Type B pancreatic cell (in vitro differentiated cells): ENCODE measurements at places on chromosomes 2 and 18. TPM values are rescaled to one million over a fixed set of nuclear protein-coding genes. Genes with fewer than 3 reads are reported as not detected.

The FBXO41 gene
- 5.2 and 5.5 TPM in 2 replicates for total RNA-seq

The CYP27C1 gene
- 0.62 and 5.1 TPM in 2 replicates for total RNA-seq

DNA sequence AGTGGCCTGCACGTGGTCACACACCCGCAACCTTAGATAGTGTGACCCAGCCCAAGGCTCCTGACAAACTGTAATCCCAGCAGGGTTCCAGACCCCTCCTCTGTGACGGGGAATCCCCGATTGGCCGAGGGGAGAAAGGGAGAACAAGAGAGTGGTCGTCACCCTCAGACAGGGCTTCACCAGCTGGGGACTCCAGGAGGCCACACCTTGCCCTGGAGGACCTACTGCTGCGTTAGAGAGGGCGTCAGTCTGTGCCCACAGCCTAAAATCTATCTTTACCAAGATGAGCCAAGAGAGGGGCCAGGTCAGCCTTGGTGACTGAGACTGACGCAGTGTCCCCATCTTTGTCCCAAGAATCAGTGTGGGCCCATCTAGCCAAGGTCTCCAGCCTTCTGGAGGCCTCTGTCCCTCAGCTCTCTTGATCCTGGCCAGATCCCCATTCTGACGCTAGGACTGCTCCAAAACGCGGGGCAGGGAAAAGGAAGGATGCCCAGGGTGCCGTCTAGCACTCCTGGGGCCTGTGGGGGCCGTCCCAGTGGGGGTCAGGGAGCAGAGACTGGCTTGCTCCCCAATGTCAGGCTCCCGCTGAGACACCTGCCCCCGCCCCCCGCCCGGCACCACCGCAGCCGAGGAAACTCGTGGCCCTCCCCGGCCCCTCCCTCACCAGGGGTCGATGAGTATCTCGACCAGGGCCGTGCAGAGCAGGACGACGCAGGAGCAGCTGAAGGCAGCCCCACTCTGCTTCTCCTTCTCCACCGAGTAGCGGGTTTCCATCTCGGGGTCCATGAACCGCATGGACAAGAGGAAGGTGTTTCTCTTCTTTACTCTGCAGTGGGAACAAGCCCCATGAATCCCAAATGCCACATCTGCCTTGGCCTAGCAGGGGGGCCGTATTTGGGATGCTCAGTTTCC is 40.9 kb downstream of the CENPO start:
- no peak overlapping the region for H3K4me3 ChIP-seq
- peaks cover 15% of the 10 kb centered on the region for H3K36me3 ChIP-seq
- DNase-seq, result no peak
- H3K27me3 ChIP-seq, result no peaks in the 10 kb centered on the region
- no peak overlapping the region for H3K27ac ChIP-seq

DNA sequence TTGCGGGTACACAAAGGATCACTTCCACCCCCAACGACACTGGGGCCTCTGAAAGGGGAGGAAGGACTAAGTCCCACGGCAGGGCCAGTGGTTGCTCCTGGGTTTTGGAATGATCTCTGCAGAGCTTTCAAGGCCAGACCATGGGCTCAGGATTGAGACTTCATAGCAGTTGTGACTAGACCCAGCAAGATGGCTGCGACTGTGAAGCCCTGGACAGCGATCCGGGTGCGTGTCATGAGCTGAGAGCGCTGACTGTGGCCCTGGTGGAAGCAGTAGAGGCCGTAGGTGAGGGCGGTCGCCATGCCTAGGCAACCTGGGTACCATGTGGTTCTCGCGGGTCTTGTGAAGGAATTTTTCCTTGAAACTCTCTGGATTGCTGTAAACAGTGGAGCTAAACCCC is 27.3 kb downstream of the NCL start:
- no peak overlapping the region for H3K4me3 ChIP-seq
- no peak for DNase-seq
- H3K27me3 ChIP-seq, result no peaks in the 10 kb centered on the region
- no peaks in the 10 kb centered on the region for H3K36me3 ChIP-seq
- no peak overlapping the region for H3K27ac ChIP-seq
- H3K4me1 ChIP-seq, result no peaks in the 10 kb centered on the region

GRCh38 chr2:25912851-25913695 is 34.8 kb upstream of the ASXL2 start:
- no peak for DNase-seq
- no peaks in the 10 kb centered on the region for H3K36me3 ChIP-seq
- H3K27me3 ChIP-seq, result no peaks in the 10 kb centered on the region
- peak overlapping the region; percentile 88 for H3K27ac ChIP-seq
- peaks cover 18% of the 10 kb centered on the region for H3K4me1 ChIP-seq

GRCh38 chr2:170191166-170191866 is 13.4 kb downstream of the MYO3B start:
- no peaks in the 10 kb centered on the region for H3K36me3 ChIP-seq
- DNase-seq, result no peak
- H3K27ac ChIP-seq, result no peak overlapping the region
- H3K4me1 ChIP-seq, result no peaks in the 10 kb centered on the region

DNA sequence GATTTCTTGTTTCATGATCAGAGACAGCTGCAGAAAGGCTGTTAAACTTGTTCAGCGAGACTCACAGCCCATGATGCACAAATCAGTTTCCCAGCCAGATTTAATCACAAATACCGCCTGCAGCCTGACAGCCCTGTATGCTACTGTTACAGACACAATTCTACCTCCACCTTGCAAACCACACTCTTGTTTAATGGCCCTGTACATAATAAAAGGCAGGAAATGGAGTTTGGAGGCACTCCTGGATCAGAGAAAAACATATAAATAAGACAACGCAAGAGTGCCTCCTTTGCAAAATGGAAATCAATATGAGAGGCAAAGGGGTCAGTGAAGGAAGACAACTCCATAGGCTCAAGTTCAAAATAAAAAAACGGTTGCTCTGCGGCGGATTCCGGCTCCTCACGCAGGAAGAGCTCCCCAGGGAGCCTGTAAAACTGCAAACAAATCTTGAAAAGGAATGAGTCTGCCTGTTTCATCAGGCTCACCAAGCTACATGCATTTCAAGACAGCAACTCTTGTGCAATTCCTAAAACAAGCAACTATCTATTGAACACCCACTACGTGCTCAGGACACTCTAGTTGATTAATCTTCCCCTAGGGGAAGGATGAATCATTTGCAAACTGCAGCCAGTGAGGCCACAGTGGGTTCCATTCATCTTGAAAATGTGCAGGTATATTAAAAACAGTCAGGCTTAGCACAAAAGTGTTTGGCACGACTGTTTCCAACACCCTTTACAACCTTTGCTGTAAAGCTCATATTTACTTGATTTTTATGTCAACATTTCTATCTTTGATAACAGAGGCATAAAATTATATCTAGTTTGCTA is 37.5 kb downstream of the TBC1D8 start:
- H3K4me1 ChIP-seq, result peaks cover 51% of the 10 kb centered on the region
- H3K36me3 ChIP-seq, result no peaks in the 10 kb centered on the region
- peaks cover 3% of the 10 kb centered on the region for H3K27me3 ChIP-seq

GRCh38 chr2:204024906-204025475 is 88.4 kb downstream of the ICOS start:
- H3K27ac ChIP-seq, result no peak overlapping the region
- no peak for DNase-seq
- H3K36me3 ChIP-seq, result no peaks in the 10 kb centered on the region
- no peaks in the 10 kb centered on the region for H3K27me3 ChIP-seq
- peaks cover 19% of the 10 kb centered on the region for H3K4me1 ChIP-seq

The NYAP2 gene
- 0.46 and 1.00 TPM in 2 replicates for total RNA-seq

The CD226 gene
- 0.59 and 0.92 TPM in 2 replicates for total RNA-seq

DNA sequence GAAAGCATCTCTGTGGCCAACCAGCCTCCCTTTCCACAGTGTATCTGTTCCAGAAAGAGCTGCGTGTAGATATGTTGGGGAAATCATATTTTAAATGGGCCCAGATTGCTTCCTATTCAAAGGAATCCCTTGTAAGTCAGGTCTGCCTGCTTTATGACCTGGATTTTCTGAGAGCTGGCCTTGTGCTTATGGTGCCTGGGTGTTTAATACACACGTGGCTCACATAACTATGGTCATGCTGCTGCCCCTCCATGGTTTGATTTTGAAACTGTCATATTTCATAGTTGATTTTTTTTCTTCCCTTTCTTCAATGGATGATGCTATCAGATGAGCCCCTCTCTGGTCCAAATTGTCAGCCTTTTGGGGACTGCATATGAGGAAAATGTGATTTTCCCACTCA is 111.5 kb upstream of the CNGA3 start:
- no peaks in the 10 kb centered on the region for H3K4me1 ChIP-seq
- no peaks in the 10 kb centered on the region for H3K36me3 ChIP-seq
- peaks cover 3% of the 10 kb centered on the region for H3K27me3 ChIP-seq
- no peak overlapping the region for H3K27ac ChIP-seq
- H3K4me3 ChIP-seq, result no peak overlapping the region
- DNase-seq, result no peak

- H3K4me1 ChIP-seq, result peaks cover 11% of the 10 kb centered on the region
- no peaks in the 10 kb centered on the region for H3K36me3 ChIP-seq
- no peaks in the 10 kb centered on the region for H3K27me3 ChIP-seq
- H3K27ac ChIP-seq, result no peak overlapping the region
Measured at GRCh38 chr2:45925026-45925425, 273.6 kb downstream of the PRKCE start.

The SLC9A4 gene
- total RNA-seq, result 3.1 and 7.9 TPM in 2 replicates

- H3K27me3 ChIP-seq, result no peaks in the 10 kb centered on the region
- DNase-seq, result no peak
- peak overlapping the region; percentile 46 for H3K27ac ChIP-seq
- H3K4me3 ChIP-seq, result no peak overlapping the region
- H3K4me1 ChIP-seq, result peaks cover 23% of the 10 kb centered on the region
Measured at GRCh38 chr2:20592106-20593071, 58.5 kb downstream of the HS1BP3 start.

The PRR30 gene
- total RNA-seq, result not detected in 2 replicates

- H3K36me3 ChIP-seq, result peaks cover 8% of the 10 kb centered on the region
- H3K27me3 ChIP-seq, result no peaks in the 10 kb centered on the region
- H3K27ac ChIP-seq, result no peak overlapping the region
Measured at GRCh38 chr2:111679202-111679601, 204.8 kb downstream of the ANAPC1 start.

DNA sequence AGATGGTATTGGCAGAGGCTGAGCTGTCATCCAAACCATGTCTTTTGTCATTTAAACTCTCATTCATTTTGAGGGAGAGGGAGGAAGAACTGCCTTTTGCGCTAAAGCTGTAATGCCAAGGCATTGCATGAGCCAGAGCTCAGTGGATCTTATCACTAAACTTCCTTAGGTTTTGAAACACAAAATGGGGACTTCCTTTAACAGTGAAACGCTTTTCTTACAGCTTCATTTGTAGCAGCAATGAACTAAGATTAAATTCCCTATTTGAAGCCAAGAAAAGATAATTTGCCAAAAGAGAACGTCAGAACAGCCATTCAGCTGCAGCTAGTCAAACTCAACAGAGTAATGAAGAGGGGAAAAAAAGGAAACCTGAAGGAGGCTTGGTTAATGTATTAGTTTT is 143.5 kb upstream of the MMADHC start:
- peaks cover 5% of the 10 kb centered on the region for H3K36me3 ChIP-seq
- peaks cover 56% of the 10 kb centered on the region for H3K4me1 ChIP-seq
- peaks cover 31% of the 10 kb centered on the region for H3K27me3 ChIP-seq
- no peak for DNase-seq
- H3K27ac ChIP-seq, result no peak overlapping the region
- H3K4me3 ChIP-seq, result no peak overlapping the region

DNA sequence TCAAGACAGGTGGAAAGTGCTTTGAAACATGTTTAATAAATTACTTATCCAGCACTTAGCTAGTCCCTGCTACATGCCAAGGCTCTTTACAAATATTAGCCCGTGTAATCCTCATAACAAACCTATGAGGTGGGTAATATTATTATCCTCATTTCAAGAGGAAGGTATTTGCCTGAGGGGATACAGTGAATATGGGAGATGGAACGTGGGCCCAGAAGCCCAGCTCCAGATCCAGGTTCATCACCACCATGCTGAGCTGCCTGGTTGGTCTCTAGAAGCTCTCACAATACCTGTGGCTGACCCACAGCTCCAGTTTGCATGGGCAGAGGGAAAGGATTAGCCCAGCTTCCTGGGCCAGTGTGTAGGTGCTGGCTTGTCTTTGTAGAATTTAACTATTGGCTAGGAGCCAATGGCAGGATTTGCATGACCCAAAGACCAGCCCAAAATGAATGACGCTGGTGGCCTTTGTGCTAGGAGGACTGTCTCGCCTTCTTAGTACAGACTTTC is 61.6 kb upstream of the ATP8B1 start:
- no peaks in the 10 kb centered on the region for H3K27me3 ChIP-seq
- H3K36me3 ChIP-seq, result no peaks in the 10 kb centered on the region
- H3K4me3 ChIP-seq, result no peak overlapping the region
- H3K27ac ChIP-seq, result no peak overlapping the region
- no peak for DNase-seq
- no peaks in the 10 kb centered on the region for H3K4me1 ChIP-seq

- H3K4me3 ChIP-seq, result no peak overlapping the region
- no peak for DNase-seq
- peaks cover 10% of the 10 kb centered on the region for H3K27me3 ChIP-seq
- H3K36me3 ChIP-seq, result peaks cover 5% of the 10 kb centered on the region
- peaks cover 11% of the 10 kb centered on the region for H3K4me1 ChIP-seq
Measured at GRCh38 chr2:120953066-120953756, 217.5 kb downstream of the GLI2 start.

- peaks cover 10% of the 10 kb centered on the region for H3K4me1 ChIP-seq
- peak within 1 kb of the TSS; percentile 28 for H3K27ac ChIP-seq
- no peaks in the 10 kb centered on the region for H3K36me3 ChIP-seq
- peaks cover 86% of the 10 kb centered on the region for H3K27me3 ChIP-seq
Measured at GRCh38 chr2:176187899-176188773, at the start of gene HOXD1. Gene HOXD1 (plus strand): TSS chr2:176188668. CDS start chr2:176188802, 134 bp downstream.

DNA sequence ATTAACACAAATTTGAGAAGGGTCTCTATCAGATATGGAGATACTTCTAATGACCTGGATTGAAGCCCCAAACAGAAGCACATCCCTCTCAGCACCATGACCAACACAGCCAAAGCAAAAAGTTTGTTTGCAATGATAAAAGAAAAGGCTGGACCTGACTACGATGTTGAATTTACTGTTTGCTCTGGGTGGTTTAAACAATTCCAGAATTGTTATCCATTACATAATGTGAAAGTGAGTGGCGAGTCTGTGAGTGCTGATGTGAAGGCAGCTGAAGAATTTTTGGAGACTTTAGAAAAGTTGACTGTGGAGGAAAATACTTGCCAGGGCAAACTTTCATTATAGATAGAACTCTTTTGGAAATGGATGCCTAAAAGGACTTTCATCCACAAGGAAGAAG is 17.4 kb upstream of the DLX2 start:
- no peaks in the 10 kb centered on the region for H3K36me3 ChIP-seq
- H3K27ac ChIP-seq, result no peak overlapping the region
- H3K4me1 ChIP-seq, result no peaks in the 10 kb centered on the region
- no peak overlapping the region for H3K4me3 ChIP-seq
- DNase-seq, result no peak
- peaks cover 21% of the 10 kb centered on the region for H3K27me3 ChIP-seq

GRCh38 chr2:234828382-234829073 is 123.3 kb upstream of the SH3BP4 start:
- no peak for DNase-seq
- H3K27me3 ChIP-seq, result no peaks in the 10 kb centered on the region
- no peaks in the 10 kb centered on the region for H3K36me3 ChIP-seq
- H3K4me1 ChIP-seq, result peaks cover 3% of the 10 kb centered on the region

GRCh38 chr2:137921105-137921880 is 43.0 kb upstream of the HNMT start:
- no peaks in the 10 kb centered on the region for H3K27me3 ChIP-seq
- no peak for DNase-seq
- no peaks in the 10 kb centered on the region for H3K4me1 ChIP-seq
- H3K27ac ChIP-seq, result no peak overlapping the region
- H3K36me3 ChIP-seq, result no peaks in the 10 kb centered on the region

GRCh38 chr2:49416252-49416651 is 261.9 kb upstream of the FSHR start:
- peak overlapping the region; percentile 88 for H3K27ac ChIP-seq
- no peaks in the 10 kb centered on the region for H3K4me1 ChIP-seq
- no peaks in the 10 kb centered on the region for H3K27me3 ChIP-seq
- peak overlapping the region; percentile 0 for H3K4me3 ChIP-seq

The CLEC4F gene
- not detected in 2 replicates for total RNA-seq

The LRP2 gene
- 12.7 and 22.7 TPM in 2 replicates for total RNA-seq
